ENCODE measurements at places on chromosomes 16 and 17.

- no peak for DNase-seq
These were observed 20.4 kb upstream of the MRPS23 start for GRCh38 chr17:57870283-57870635.

DNA sequence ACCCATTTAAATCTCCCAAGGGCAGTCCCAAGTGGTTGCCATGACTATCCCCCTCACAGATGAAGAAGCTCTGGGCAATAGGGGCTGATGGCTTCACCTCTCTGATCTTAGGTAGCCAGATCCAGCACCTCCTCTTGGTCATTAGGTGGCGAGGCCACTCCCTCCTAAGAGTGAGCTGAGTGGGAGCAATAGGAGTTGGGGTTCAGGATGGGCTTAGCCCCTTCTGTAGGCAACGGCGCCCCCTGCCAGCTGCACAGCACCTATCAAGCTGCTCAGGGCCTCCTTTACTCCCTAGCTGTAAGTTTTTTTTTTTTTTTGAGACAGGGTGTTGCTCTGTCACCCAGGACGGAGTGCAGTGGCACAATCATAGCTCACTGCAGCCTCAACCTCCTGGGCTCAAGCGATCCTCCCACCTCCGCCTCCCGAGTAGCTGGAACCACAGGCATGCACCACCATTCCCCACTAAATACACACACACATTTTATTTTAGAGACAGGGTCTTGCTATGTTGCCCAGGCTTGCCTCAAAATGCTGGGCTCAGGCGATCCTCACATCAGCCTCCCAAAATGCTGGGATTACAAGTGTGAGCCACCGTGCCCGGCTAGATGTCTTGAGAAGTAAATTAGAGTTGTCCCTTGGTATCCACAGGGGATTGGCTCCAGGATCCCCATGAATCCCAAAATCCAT is 3.5 kb upstream of the RRAD start:
- peak; percentile 14 for DNase-seq

DNA sequence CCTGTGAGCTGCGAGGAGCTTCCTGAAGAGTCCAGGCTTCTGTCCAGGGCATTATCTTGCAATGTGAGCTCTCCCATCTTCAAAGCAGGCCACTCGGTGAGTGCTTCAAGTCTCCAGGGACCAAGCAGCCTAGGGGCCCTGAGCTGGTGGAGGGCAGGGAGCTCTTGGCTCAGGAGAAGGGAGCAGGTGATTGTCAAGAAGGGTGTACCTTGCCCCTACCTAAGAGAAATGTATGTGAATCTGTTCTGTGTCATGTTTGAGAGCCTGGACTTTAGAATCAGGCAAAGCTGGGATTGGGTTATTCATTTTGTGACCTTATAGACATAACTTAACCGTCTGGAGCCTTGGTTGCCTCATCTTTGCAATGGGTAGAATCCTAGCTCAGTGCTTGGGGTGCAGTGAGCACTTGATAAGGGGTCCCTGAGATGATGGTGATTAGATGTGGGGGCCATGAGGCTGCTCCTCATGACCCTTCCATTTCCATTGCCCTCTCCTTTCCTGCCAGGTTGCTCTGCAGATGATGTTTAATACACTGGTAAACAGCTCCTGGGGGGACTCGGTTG is 15.9 kb downstream of the ZNF768 start:
- DNase-seq: no peak

- DNase-seq: no peak
These were observed 91.9 kb upstream of the CBX4 start for GRCh38 chr17:79930877-79931816.

DNA sequence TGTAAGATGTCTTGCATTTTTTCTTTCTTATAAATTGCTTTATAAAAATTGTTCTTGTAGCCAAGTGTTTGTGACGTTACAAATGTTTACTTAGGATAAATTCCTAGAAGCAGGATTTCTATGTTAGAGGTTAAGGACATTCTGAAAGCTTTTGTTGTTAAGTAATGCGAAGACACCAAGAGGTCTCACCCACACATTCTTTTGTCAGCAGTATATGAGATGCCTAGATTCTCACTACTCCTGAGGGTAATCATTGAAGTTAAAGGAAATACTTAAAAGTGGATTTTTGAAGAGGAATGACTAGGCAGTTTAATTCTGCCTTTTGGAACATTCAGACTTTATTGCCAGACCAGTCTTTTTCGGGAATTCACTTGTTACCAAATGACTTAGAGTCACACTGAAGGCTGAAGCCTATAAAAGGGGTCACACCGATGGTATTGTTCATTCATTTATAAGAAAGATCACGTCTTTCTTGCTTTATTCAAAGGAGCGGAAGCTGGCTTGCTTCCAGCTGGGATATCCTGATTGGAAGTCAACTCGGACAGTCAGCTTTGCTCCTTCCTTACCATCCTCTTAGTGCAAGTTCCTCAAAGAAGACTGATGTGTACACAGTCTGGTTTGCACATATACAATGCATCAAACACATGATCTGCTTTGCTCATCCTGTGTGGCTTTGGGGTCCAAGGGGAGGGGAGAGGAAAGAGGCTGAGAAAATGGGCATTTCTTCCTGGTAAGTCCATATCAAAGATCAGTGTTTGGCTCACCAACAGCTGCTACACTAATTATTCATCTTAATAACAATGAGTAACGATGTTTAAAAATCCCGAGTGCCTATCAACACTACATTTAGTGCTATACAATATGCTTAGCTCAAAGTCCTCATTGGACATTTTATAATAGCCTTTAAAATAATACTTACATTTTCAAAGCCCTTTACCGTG is 160.0 kb downstream of the MAP2K6 start:
- DNase-seq: no peak

Measured in CD4-positive, alpha-beta T cell treated with Interferon gamma for 1 hour (primary cell).